ENCODE measurements at places on chromosomes 5 and 9.

GRCh38 chr5:127960270-127960691, 123.3 kb upstream of the SLC12A2 start:
- no peak for DNase-seq

DNA sequence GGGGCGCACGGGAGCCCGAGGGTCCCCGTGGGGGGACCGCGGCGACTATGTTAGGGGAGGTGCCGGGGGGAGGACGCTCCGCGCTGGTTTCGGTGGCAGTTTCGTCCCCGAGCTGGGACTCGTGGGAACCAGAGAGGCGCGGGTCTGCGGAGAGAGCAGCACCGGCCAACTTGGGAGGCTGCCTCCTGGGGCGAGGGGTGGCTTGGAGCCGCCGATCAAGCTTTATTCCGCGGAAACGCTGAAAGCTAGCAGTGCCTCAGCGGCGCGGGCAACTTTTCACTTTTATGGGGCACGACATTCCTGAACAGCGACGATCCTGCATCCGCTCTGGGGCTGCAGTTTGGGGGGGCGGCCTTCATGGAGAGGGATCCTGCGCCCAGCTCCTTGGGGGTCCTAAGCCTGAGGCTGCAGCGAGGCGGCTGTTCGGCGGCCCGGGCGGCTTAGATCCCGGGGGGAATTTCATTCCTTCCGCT, 369 bp downstream of the OCLN start:
- DNase-seq, result no peak

DNA sequence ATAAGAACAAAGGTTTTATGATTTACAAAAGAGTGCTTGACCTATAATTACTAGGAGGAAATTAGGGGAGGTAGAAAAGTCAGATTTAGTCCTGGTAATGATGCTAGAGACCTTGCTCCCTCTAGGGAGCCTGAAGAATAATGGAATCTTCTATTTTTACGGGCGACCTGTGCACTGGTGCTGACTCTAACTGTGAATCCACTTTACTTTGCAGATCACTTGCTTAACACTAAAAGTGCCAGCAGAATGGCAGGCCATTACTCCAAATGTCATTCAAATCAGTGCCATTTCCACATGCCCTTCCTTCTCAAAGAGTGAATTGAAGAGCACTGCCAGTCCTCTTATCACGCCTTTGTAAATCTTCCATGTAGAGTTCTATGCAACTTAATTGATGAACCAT, 359.4 kb upstream of the ARRDC3 start:
- no peak for DNase-seq

DNA sequence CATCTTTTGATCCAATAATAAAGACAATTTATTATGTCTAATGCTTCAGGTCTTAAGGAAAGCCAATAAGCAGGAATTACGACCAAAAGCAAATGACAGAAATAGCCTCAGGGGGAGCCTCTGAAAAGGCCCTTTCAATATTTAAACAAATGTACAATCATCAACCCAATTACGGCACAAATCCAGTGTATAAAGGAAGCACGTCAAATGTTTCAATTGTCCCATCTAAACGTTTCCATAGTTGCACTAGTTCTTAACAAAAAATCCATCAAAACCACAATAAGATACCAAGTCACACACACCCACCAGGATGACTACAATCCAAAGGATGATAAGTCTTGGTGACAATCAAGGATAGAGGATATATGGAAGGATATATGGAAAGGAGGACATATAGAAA, 41.9 kb downstream of the PSMB7 start:
- no peak for DNase-seq

DNA sequence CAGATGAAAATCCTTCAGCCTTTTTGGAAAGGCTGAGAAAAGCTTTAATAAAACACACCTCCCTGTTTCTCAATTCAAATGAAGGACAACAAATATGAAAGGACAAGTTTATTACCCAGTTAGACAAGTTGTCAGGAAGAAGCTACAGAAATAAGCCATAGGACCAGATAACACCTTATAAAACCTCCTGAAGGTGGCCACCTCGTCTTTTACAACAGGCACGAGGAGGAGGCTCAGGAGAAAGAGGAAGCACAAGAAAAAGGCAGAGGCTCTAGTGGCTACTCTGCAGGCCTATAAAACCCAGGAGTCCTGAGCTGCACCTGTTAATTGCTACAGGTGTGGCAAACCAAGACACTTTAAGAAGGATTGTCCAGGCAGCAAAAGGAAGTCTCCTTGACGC, 352.1 kb upstream of the CDH18 start:
- DNase-seq, result no peak

Measured in AG04450 (cell line).